ENCODE measurements at places on chromosomes 7 and 10.

- DNase-seq = no peak
These were observed 143.2 kb upstream of the RET start for GRCh38 chr10:42933448-42934340.

- DNase-seq = no peak
These were observed 10.1 kb downstream of the CNOT4 start for GRCh38 chr7:135499818-135500217.

DNA sequence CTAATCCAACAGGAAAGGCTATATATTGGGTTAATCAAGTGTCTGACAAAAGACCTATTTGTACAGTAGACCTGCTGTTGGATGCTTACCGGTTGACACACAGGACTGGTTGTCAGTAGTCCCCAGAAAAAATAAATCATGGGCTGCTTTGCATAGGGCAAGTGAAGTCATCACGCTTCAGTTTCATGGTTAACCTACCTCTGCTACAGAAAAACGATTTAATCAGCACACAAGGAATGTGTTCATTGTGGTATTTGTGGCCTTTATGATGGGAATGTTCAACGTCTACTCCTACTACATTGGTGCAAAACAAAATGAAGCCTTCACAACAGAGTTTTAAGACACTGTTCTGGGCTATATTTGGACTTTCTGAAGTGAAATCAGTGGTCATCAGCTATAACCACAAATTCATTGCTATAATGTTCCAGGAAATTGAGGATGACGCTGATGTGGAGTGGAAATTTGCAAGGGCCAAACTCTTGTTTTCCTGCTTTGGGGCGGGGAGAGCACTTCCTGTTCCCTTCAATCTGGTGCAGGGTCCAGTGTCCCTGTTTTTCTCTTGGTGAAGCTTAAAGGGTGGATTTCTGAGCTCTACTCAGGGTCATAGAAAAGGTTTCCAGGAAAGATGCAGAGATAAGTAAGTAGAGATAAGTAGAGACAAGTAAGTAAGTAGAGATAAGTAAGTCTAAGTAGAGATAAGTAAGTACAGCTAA is 39.3 kb upstream of the GGCT start:
- no peak for DNase-seq

- no peak for DNase-seq
These were observed 102.7 kb downstream of the PDGFA start for GRCh38 chr7:416761-417624.

DNA sequence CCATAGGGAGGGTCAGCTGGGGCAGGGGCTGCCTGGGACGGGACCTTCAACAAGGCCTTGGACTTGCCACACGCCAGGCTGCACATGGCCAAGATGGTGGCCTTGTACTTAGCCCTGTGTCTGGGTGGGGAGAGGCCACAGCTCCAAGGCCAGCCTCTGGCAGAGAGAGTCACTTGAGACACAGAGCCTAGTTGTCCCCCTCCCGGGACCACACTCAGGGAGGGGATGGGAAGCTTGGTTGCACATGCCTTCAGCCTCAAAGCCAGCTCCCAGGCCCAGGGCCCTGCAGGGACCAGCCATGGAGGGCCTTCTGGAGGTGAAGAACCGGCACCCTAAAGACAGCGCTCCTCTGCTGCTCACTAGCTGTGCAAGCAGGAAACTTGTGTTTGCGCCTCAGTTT is 16.7 kb downstream of the MMRN2 start:
- DNase-seq = no peak

GRCh38 chr7:123754271-123754871 is 5.6 kb upstream of the WASL start:
- DNase-seq = no peak

- no peak for DNase-seq
These were observed 1.8 kb downstream of the CCDC186 start for GRCh38 chr10:114172216-114172615.

GRCh38 chr7:29332042-29332811 is 137.7 kb downstream of the CHN2 start:
- no peak for DNase-seq

DNA sequence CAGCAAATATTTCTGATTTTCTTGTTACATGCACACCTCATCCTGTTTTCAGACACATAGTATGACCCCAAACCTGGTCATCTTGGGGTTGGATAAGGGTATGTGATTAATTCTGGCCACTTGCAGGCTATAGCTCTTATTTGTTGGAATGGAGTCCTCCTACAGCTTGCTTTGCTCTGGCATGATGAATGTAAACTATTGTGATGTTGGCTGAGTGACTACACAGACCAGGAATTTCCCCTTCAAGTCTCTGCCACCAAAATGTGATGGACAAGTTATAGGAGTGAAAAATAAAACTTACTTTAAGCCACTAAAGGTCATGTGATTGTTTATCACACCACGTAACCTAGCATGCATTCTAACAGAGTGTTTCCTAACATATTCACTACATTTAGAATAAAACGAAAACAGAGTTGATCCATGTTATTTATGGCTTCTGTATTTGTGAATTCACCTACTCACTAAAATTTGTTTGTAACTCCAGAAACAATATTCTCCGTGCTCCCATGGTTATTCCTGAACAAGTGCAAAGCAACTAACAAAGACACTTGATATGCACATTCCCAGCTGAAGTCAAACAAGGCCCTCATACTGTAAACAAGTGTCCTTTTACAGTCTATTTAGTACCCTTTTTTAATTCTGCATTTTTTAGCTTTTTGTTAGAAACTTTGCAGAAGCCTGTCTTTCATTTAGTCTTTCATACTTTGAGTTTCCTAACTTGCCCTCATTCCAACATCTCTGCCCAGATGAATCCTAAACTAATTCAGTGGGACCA is 599.2 kb upstream of the PCDH15 start:
- no peak for DNase-seq

DNA sequence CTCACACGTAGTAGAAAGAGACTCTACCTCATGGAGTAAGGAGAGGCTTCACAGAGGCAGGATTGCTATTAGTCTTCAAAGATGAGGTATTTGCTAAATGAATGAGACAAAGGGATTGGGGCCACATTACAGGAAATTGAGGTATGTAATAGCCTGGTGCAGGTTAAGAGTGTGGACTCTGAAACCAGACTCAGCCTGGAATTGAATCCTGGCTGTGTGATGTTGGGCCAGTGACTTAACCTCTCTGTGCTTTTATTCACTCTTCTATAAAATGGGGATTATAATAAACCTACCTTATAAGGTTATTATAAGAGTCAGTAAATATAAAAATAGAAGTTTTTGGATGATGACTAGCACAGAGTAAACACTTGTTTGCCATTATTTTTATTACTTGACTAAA is 64.7 kb upstream of the ATRNL1 start:
- no peak for DNase-seq

- DNase-seq = no peak
These were observed 960.7 kb upstream of the CELF2 start for GRCh38 chr10:10056961-10057360.

DNA sequence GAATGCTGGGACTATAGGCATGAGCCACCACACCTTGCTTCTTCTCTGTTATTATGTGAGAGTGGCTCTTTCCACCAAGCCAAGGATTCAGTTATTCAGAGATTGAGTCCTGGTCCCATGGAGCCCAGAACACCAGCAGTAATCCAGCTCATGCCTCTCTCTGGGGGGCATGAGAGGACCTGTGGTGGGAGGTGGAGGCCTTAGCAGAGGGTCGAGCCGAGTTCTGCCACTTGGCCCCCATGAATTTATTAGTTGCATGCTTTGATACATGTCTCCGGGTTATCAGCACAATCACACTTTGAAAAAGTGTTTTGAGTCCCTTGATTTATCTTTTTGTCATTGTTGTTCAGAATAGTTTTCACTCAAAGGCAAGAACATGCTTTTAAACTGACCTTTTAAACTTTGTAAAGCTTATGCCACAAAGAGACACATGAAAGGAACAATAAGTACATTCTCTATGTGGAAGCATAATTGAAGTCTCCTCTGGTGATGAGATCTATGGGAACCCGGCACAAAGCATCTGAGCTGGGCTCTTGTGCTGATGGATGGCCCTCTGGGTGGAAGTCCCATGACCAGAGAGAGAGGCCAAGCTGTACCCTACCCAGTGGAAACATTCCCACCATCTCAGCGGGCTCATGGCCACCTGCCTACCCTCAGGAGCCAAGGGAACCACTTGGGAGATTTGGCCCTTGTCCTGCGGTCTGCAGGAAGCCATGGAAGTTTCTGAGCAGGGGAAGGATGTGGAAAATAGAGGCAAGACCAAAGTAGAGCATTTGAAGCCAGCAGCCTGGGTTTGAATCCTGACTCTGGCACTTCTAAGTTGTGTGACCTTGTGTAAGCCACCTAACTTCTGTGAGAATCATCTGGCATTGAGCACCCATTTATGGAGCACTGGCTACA is 53.9 kb downstream of the MINDY4 start:
- no peak for DNase-seq

DNA sequence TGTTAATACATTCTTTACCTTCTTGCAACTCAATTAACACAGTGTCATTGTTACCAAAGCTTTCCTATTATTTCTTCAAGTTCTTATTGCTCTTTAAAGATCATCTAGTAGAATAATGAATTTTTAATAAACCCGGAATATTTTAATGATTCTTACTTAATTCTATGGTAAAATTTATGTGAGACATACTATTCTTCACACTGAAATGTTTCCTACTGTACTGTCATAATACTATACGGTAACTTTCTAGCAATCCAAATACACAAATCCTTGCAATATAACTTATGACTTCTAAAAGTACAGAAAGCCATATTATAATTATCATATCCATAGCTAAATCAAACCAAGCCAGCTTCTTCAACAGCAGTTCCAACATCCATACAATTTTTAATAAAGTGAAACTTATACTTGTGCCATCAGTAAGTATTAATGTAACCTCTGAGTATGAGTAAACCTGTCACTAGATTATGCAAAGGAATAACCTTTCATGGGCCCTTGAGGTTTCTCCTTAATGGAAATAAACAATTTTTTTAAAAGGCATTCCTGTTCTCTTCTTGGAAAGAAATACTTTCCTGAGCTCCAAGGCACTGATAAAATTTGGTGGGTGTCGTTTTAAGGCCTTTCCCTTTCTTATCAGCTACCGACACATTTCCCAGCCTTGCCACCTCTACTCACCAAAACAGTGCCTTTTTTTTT is 87.4 kb downstream of the IMMP2L start:
- DNase-seq = no peak

GRCh38 chr7:143435266-143435665 is 8.0 kb upstream of the TAS2R60 start:
- DNase-seq = no peak

GRCh38 chr7:96910486-96910885 is 94.9 kb upstream of the DLX6 start:
- no peak for DNase-seq

GRCh38 chr10:84258034-84258695 is 13.3 kb downstream of the RGR start:
- no peak for DNase-seq

DNA sequence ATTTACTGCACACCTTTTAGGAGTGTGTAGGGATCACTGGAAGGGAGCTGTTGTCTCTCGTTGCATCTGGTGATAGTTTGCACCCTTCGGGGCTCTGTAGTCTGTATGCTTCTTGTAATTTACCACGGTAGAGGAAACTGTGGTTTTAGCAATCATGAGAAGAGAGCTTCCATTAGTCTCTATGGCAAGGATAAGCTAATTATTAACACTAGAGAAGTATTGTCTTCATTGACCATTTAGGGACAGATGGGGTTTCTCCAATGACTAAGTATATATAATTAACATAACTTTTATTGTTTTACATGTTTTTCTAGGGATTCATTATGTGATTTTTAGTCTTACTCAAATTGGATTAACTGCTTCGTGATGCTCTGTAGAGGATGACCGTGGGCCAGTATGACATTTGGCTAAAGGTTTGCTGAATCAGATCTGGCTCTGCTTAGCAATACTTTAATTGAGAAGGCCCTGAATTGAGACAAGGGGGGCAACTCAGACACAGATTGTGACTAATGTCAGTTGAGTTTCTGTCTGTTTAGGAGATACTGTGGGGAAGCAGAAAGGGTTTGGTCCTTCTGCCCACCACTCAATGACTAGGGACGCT is 8.7 kb downstream of the SLC18A2 start:
- no peak for DNase-seq

DNA sequence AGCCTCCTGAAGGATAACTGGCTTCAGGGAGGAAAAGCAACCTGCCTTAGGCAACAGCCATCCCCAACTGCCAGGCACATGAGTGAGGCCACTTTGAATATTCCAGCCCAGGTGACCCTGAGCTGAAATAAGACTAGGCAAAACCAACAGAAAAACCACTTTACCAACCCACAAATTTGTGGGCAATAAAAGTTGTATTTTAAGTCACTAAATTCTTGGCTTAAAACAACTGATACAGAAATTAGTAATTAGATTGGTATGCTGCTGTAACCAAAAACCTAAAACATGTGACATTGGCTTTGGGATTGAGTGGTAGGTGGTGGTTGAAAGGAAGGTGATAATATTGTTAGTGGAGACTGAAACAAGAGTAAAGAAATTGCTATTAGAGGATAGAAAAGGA is 39.9 kb downstream of the ABCB4 start:
- DNase-seq = no peak

DNA sequence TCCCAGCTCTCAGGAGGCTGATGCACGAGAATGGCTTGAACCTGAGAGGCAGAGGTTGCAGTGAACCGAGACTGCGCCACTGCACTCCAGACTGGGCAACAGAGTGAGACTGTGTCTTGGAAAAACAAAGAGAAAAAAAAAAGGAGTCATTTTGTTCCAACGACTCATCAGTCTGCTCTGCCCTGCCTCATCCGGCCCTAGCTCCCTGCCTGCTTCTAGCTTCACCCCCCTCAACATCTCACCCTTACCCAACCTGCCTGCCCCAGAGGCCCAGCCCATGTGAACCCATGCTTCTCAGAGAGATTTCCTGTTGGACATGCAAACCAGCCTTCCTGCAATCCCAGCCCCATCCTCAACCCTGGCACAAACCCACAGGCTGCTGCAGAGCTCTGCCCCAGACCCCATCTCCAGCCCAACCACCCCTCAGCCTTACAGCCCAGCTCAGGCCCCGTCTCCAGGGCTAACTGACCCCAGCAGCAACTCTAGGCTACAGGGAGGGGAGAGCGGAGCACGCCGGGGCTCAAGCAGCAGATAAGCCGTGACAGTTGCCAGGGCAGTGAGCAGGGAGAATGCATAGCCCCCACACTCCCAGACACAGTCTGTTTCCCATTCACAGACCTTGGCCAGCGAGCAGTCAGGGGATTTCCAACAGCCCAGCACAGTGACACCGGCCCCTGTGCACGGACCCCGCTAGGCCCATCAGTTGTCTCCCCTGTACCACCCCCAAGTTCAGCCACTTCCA is 86.0 kb upstream of the KCTD7 start:
- no peak for DNase-seq
